Vagina (tissue), 2 donors: ENCODE measurements at places on chromosomes 16 and 17.

DNA sequence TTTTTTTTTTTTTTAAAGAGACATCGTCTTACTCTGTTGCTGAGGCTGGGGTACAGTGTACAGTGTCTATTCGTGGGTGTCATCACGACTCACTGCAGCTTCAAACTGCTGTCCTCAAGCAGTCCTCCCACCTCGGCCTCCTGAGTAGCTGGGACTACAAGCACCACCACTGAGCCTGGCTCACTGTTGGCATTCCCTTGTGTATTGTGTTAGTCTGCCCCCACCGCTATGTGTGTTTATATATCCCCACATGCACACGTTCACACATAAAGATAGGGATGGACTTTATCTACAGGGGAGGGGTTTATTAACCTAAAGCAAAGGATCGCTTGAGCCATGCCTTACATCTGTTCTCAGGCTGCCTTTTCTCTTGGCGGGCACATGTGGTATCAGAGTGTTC is 63.8 kb downstream of the SEC14L1 start:
- no peaks in the 10 kb centered on the region for H3K27me3 ChIP-seq
- no peak for DNase-seq
- H3K36me3 ChIP-seq: peaks cover 4% of the 10 kb centered on the region
- peaks cover 5% of the 10 kb centered on the region for H3K4me1 ChIP-seq

DNA sequence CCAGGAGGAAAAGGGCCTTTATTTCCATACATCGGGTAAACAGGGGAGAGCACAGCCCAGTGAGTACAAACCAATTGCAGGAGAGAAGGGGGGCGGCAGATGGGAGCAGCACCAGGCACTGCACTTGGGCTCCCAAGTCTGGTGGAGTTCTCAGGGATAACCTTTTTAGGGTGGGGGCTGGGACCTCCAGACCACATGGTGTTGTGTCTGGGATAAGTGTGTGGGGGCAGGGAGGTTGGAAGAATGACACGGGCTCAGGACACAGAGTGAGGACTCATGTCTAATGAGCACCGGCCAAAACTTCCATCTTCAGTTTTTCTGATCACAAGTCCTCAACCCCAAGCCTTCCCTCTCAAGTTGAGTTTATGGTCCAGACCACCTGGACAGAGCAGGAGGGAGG is 30.6 kb downstream of the PIPOX start:
- no peaks in the 10 kb centered on the region for H3K36me3 ChIP-seq
- DNase-seq: no peak
- no peaks in the 10 kb centered on the region for H3K4me1 ChIP-seq
- H3K4me3 ChIP-seq: no peak overlapping the region

- H3K36me3 ChIP-seq: no peaks in the 10 kb centered on the region
- H3K27ac ChIP-seq: no peak overlapping the region
- no peak for DNase-seq
- no peaks in the 10 kb centered on the region for H3K4me1 ChIP-seq
- no peak overlapping the region for H3K4me3 ChIP-seq
Measured at GRCh38 chr17:292531-293382, 59.9 kb downstream of the RPH3AL start.

- H3K36me3 ChIP-seq: no peaks in the 10 kb centered on the region
- no peak overlapping the region for H3K4me3 ChIP-seq
- no peak for DNase-seq
- no peaks in the 10 kb centered on the region for H3K27me3 ChIP-seq
Measured at GRCh38 chr17:17874478-17874877, 37.7 kb upstream of the SREBF1 start.
